ENCODE measurements at places on chromosomes 16 and 17. TPM values are rescaled to one million over a fixed set of nuclear protein-coding genes. Genes with fewer than 3 reads are reported as not detected.

AHSP gene
- not detected for total RNA-seq

BCL6B gene
- total RNA-seq, result 13.7 TPM

CDH13 gene
- 161 TPM for total RNA-seq

KRTAP1-1 gene
- not detected for total RNA-seq

PRR35 gene
- not detected for total RNA-seq
